ENCODE measurements at places on chromosomes 6 and 20.

- DNase-seq = no peak
Observed at GRCh38 chr6:29829766-29830165, 2.1 kb downstream of the HLA-G start.

DNA sequence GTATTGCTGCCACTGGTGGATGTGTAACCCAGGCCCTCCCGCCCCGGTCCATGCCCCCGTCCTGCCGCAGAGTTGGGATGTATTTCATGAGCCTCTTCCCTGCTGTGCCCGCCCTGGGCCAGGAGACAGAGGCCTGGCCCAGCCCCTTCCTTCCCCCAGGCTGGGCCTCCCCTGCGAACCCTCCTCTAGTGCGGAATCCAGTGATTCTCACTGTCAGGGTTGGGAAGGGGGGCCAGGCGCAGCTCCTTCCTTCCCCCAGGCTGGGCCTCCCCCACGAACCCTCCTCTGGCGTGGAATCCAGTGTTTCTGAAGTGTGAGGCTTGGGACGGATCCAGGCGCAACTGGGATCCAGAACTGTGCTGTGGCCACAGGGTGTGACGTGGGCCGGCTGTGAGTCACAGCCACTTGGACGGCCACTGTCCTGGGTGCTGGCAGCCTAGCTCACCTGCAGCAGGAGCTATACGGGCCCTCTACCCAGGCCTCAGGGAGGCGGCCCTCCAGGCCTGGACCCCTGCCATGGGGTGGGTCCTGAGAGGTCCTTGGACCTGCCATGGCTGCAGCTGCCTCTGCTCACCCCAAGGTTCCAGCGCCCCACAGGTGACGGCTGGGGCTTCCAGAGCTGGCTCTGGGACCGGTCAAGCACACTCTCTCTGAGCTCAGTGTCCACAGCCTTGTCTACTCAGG, 28.3 kb downstream of the COL20A1 start:
- no peak for DNase-seq

DNA sequence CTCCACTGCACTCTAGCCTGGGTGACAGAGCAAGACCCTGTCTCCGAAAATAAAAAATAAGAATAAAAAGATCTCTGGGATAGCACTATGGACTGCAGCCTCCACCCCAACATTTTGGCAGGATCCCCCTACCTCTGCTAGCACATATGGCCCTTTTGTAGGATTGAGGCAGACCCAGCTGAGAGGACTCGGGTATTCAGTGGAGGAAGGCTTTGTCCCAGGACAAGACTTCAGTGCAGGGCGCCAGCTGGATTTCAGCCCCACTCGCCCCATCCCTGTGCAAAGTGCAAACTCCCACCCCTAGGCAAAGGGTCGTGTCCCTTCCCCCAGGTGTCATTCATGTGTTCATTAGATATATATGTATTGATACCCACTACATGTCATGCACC, 84.6 kb upstream of the SLC22A16 start:
- no peak for DNase-seq

DNA sequence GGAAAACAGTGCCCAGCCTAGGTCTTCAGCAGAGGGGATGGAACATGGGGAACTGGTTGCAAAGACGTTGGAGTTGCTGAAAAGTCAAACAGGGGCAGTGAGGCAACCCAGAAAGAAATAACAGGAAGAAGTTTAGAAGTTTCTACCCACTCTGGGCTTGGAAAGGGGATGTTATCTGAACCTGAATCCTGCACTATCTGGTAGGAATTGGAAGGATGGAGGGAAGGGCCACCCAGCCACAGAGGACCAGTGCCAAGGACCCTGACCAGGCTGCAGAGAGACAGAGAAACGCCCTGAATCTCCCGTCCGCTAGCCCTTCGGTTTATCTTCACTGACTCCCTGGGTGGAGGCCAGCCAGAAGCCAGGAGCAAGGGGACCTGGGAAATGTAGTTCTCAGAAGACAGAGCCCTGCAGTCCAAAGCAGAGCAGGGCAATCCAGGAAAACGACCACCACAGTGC, 217.3 kb upstream of the RREB1 start:
- no peak for DNase-seq

- no peak for DNase-seq
Observed at GRCh38 chr6:125571207-125571755, 178.2 kb upstream of the HEY2 start.

- DNase-seq = no peak
Observed at GRCh38 chr20:48295445-48295903, 510.2 kb upstream of the SULF2 start.

DNA sequence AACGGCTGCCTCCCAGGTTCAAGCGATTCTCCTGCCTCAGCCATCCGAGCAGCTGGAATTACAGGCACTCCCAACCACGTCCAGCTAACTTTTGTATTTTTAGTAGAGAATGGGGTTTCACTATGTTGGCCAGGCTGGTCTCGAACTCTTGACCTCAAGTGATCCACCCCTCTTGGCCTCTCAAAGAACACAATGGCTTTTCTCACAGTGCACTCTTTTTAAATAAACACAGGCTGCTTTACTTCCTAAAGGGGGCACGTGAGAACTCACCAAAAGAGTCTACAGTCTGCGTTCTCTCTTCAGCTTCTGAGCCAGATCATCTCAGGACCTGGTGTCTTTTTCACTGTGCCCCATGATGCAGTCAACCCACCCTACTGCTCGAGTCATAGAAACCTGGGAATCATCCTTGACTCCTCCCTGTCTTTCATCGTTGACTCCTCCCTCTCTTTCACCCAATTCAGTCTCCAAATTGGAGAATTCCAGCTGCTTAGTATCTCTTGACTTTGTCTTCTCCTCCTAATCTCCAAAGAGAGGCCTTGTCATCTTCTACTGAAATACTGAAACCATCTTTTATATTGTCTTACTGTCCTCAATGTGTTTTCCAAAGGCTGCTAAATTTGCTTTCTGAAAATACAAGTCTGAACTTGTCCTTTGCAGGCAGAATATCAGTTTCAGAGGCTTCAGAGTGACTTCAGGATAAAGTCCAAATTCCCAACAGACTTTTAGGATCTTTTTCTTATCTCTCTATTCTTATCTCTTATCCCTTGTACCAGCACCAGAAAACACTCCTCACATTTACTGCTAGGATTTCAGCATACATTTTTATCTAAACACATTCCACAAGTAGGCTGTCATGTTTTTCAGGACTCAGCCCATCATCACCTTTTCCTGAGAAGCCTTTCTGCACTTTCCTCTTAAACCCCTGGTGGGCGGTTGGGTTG, 323.4 kb downstream of the SYNE1 start:
- DNase-seq = no peak

- DNase-seq = no peak
Observed at GRCh38 chr20:46826343-46826984, 68.2 kb upstream of the EYA2 start.

- DNase-seq = no peak
Observed at GRCh38 chr6:109474995-109475394, 8.0 kb downstream of the ZBTB24 start.

- no peak for DNase-seq
Observed at GRCh38 chr6:20352346-20352745, 49.3 kb upstream of the E2F3 start.

GRCh38 chr20:56411759-56412472, at the start of gene CASS4:
Gene CASS4 (plus strand): TSS chr20:56412260. CDS start chr20:56412459, 199 bp downstream.
- DNase-seq = no peak

GRCh38 chr6:15399641-15400470, 154.0 kb downstream of the JARID2 start:
- no peak for DNase-seq

DNA sequence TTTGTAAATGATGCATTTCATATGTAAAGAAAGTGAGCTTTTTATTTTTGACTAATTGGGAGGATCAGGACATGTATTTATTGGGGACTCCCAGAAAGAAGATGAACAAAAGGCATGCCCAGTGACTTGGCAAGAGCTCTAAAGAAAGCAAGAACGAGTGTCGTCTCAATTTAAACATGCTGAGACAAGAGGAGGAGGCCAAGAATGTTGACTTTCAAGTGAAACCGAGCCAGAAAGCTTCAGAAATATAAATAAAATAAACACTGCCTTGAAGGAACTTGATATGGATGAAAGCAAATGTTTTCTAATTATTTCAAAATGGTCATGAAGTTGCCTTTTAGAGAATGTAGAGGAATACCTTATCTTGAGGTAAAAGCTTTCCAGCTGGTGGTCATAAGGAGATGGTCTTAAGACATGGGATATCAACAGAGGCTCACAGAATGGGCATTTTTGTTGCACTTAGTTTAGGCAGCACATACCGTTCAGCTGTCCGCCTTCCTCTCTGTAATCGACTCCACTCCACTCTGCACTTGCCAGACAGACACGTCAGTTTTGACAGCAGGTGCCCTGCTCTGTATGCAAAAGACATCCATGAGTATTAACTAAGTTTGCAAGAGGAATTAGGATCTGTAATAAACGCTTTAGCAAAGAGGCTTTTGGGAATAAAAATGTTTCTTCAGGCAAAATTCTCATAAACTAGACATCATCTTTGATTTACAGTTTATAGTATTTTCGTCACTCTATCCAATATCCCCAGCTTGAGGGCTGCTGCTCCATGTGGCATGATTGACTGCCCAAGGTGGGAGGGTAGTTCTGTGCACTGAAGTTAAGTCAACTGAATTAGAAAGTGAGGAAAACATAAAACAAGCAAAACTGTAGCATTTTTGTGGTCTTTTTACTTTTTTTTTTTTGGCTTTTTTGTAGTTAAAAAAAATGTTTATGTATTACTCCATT, 613.1 kb downstream of the PKHD1 start:
- DNase-seq = no peak

DNA sequence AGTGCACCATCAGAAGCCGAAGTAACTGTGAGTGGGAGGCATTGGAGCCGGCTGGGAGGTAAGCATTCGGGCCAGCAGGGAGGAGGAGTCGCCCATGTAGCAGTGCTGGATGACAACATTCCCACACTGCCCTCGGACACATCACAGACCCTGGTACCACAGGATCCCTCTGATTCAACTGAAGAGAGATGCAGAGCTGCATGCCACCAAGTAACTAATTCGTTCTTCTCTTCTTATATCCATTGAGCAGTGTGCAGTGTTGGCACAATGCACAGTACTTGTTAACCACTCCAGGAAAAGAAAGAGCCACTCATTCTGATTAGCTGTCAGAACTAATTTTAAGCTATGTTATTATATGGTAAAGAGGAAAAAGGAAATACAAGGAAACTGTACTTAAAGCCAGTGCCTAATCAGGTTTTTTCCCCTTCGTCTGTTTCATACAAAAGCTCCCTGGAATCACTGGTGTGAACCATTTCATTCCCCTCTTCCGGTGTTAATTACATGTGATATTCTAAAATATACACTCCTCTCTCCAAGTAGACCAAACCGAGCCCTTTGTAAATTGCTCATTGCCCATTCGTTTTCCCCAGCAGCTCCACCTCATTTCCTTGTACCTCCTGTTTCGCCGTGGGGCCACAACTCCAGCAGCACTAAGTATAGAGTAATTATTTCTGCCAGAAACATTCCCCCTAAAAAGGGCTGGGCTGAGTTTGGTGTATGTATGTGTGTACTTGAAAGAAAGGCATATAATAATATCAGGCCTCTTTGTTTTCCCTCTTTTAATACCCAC, 32.4 kb upstream of the ADTRP start:
- no peak for DNase-seq

DNA sequence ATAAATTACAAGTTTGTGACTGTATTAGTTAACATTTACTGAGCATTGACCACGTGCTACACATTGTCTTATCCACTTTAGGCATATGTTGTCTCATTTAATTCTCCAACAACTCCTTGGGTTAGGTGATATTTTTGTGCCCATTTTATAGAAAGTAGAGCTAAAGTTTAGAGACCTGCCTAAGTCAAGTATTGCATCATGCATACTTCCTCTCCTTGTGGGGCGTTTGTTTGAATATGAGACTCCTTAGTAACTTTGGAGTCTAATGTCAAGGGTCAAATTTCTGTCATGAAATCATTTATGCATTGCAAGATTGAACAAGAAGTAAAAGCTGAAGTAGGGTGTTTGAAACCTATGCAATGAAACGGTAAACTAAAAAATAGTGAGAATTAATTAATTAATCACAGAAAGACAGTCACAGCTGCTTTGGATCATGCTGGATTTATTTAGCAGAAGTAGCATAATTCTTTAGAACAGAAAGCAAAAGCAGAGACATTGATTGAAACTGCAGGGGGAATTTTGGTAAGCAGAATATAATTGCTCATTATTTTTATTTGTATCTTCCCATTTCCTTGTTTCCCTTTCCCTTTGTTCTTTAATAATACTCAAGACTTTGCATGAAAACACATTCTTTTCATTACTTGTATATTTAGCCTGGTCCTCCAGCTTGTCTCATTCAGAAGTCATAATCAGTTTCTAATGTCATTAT, 1374.4 kb upstream of the GJE1 start:
- no peak for DNase-seq

DNA sequence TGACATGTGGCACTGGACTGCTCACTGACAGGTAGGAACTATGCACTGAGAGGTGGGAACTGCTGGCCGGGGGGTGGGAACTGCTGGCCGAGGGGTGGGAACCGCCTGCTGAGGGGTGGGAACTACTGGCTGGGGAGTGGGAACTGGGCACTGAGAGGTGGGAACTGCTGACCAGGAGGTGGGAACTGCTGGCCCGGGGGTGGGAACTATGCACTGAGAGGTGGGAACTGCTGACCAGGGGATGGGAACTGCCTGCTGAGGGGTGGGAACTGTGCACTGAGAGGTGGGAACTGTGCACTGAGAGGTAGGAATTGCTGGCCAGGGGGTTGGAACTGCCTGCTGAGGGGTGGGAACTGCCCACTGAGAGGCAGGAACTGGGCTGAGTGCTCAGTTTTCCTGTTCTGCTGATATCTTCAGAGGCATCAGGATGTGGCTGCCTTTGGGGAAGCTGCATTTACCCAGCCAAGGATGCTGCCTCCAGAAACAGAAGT, 90.2 kb downstream of the THBS2 start:
- DNase-seq = no peak

- DNase-seq = no peak
Observed at GRCh38 chr20:57195023-57195422, 71.4 kb downstream of the BMP7 start.

GRCh38 chr20:60649541-60649940, 602.5 kb upstream of the CDH4 start:
- no peak for DNase-seq

Measured in activated CD8-positive, alpha-beta memory T cell treated with anti-CD3 and anti-CD28 coated beads for 1 hour (primary cell).